ENCODE measurements at places on chromosomes 6 and 20.

- no peak for DNase-seq
Observed at GRCh38 chr6:89644864-89645263, 6.3 kb upstream of the LYRM2 start.

- peak; percentile 86 for DNase-seq
Observed at GRCh38 chr6:16322666-16323312, 84.4 kb downstream of the GMPR start.

- DNase-seq, result peak; percentile 3
Observed at GRCh38 chr6:24205020-24205492, 79.0 kb downstream of the NRSN1 start.

DNA sequence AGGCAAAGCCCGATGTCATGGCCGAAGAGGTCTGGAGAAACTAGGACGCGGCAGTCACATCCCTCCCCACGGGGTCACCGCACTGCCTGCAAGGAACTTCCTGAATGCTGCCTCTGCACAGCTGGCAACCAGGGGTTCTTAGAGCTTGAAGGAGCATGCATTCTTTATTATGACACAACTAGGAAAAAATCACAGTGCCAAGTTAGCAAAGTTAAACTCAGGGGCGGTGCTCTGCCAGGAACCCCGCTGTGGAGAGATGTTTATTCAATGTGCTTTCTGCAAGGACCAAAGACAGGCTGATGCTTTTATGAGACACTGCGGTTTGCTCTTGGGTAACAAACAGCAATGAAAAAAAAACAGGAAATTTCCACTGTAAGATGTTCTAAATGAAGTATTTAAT, 287.3 kb upstream of the FOXQ1 start:
- no peak for DNase-seq

GRCh38 chr6:69570106-69570505, 226.7 kb downstream of the LMBRD1 start:
- no peak for DNase-seq

DNA sequence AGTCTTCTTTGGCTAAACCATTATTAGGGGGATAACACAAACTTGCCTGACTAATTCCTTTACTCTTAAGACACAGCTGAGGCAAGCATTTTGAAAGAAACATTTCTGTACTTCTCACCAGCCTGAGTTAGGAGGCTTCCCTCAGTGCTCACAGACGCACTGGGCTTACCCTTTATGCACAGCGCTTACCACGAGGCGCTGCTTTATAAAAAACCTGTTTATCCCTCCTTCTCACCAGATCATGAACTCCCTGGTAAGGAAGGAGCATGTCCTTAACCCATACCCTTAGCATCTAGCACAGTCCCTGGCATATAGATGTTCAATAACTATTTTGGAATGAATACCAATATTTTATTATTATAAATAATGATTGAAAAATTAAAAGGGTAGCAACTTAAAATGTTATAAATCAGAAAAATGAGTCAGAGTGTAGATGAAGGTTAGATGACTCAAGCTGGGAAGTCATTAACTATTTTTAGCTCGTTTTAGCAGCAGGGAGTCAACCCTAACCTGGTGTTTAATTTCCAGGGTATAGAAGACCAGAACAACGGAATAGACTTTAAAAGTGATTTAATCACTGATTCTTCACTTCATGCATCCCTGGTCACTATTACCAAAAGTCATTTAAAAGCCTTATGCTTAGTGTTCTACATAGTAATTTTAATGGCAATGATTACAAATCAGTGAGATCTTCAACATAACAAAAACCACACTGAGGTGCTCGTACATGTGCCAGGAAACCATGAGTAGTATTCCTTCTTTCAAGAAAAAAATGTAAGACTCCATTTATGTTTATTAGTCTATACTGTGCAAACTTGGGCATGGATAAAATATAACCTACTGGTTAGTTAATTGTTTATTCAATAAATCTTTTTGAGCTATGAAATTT, 4.1 kb upstream of the TPD52L1 start:
- no peak for DNase-seq

GRCh38 chr6:111990214-111990613, 63.7 kb upstream of the CCN6 start:
- DNase-seq, result no peak

DNA sequence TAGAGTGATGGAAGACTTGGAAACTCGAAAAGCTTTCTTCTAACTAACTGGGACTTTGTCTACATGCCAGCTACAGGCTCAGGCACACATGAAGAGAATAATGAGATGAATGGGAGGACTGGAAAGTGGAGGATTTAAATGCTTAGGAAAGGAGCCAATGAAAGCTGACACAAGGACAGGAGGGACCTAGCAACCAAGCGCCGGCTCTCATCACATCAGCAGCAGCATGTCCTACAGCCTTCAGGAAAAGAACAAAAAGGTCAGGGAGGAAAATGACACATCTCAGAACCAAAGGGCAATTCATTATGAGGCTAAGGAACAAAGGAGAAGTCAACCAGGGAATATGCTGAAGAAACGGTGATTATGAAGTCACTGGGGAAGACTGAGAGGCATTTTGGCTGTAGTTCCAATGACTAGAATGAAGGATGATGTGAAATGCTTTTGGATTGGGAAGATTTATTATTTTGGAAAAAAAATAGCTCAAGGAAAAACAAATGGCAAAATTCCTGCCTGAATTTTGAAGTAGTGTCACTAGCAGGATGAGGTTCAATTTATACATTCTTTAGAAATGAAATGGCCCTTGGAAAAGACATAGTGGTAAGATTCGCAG, 5.7 kb downstream of the BACH2 start:
- no peak for DNase-seq

GRCh38 chr20:8433291-8433690, 301.2 kb downstream of the PLCB1 start:
- DNase-seq, result no peak

Measured in CD4-positive, alpha-beta memory T cell (primary cell).